Immature natural killer cell (primary cell): ENCODE measurements at places on chromosomes 7 and 10. TPM values are rescaled to one million over a fixed set of nuclear protein-coding genes. Genes with fewer than 3 reads are reported as not detected.

Gene PDAP1
- polyA plus RNA-seq, result 43.3 TPM

Gene TMEM120A
- polyA plus RNA-seq, result 35.1 TPM

Gene PVRIG
- polyA plus RNA-seq, result 240 TPM

Gene TMEM178B
- not detected for polyA plus RNA-seq

Gene MRLN
- not detected for polyA plus RNA-seq

Gene CCL26
- polyA plus RNA-seq, result not detected

Gene GIMAP1
- 25.7 TPM for polyA plus RNA-seq

Gene GHRHR
- polyA plus RNA-seq, result not detected

Gene HOXA1
- not detected for polyA plus RNA-seq

Gene NODAL
- not detected for polyA plus RNA-seq

Gene TRPV5
- polyA plus RNA-seq, result not detected

Gene FFAR4
- polyA plus RNA-seq, result not detected

Gene ADAM12
- polyA plus RNA-seq, result 0.11 TPM

Gene STEAP1B
- not detected for polyA plus RNA-seq

Gene A1CF
- not detected for polyA plus RNA-seq

Gene SCIN
- polyA plus RNA-seq, result not detected

Gene GALNT17
- not detected for polyA plus RNA-seq

Gene CALML5
- not detected for polyA plus RNA-seq

Gene FEZF1
- polyA plus RNA-seq, result not detected
